ENCODE measurements at places on chromosomes 5 and 9. TPM values are rescaled to one million over a fixed set of nuclear protein-coding genes. Genes with fewer than 3 reads are reported as not detected.

Gene PLPPR1
- total RNA-seq: not detected

Gene CCL27
- 1.4 TPM for total RNA-seq

Gene ESM1
- total RNA-seq: 0.23 TPM

Gene MARCHF11
- total RNA-seq: not detected

Gene GABRG2
- not detected for total RNA-seq

Gene KIAA1958
- total RNA-seq: 11.2 TPM

Gene SLC6A19
- total RNA-seq: not detected

Gene NTRK2
- total RNA-seq: 3.3 TPM

Gene SLC36A3
- not detected for total RNA-seq

Gene RNF130
- 17.7 TPM for total RNA-seq

Gene FAM170A
- not detected for total RNA-seq

Gene GPR21
- 1.6 TPM for total RNA-seq

Gene RLN2
- total RNA-seq: 4.0 TPM

DNA sequence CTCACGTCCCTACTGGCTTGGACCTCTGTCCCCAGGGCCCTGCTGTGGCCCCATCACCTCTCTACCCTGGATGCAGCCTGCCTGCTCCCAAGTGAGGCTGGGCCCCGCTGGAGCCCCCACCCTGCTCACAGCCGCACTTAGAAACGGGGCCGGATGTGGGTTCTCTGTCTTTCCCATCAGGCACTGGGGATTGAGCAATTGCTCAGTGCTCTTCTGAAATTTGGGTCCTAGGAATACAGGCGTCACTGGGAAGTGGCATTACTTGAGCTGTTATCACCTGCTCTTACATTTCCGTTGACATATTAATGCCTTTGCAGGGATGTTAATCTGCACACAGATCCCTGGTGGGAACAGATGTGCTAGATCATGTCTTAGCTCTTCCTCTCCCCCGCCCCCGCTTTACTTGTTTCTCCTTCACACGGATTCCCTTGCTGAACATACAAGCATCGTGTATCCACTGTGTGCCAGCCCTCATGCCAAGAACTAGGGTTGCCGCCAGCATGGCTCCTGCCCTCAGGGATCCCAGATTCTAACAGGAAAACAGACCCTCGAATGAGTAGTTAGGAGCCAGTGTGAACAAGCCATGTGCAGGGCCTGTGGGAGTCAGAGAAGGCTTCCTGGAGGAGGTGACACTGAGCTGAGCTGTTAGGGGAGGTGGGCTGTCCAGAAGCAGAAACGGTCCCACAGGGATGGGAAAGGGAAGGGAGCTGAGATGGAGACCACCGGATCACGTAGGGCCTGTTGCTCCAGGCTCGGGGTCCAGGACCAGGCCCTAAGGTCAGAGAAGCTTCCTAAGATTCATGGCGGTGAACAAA is 65.1 kb downstream of the NEK6 start:
- no peak for DNase-seq

DNA sequence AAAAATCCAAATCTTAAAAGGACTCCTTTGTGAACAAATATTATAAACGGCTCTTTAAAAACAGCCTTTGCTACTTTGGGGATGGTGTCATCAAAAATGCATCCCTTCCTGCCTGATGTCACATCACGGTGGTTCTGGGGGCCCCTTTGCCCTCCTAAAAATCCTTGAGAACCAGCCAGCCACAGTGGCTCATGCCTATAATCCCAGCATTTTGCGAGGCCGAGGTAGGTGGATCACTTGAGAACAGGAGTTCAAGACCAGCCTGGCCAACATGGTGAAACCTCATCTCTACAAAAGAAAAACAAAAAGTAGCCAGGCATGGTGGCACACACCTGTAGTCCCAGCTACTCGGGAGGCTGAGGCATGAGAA is 43.9 kb downstream of the FNBP1 start:
- no peak for DNase-seq

DNA sequence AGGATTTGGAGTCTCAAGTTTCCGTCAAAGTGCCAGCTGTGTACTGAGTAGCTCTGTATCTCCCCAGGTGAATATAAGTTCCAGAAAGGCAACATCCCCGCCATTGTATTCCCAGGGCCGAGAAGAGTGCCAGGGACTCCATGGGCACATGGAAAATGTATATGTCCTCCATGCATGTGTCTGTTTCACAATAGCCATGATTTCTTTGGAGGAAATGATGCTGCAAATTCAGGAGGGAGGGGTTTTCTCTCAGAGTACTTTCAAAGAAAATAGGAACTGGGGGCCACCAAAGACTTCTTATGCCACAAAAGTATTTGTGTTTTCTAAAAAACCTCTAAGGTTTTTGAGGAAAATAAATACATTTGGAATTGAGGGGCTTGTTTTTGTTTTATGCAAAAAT is 524.6 kb downstream of the BNC2 start:
- no peak for DNase-seq

DNA sequence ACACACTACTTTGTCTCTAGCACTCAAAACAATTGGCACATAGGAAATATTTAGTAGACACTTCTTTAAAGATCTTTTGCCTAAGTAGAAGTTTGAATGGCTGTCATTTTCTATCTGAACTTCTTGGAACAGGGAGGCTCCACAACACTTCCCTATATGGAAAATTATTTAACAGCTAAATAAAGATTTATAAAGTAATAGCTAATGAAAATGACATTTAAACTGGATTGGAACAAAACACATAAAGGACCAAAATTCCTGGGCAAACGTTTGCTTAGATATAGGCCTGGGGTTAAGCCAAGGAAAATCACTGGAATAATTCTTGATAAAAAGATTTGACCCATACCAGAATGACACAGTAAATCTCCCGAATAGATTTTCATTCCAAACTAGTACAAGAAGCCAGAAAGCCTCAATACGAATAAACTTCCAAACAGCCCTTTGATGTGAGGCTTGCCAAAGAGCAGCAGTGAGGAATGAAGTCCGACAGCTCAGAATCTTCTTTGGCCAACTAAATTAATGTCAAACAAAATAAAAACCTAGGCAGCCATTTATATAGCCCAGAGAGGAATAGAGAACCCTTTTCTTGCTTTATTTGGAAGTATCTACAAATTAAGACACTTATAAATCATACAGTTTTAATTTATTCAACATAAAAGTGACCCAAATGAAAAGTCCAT is 20.3 kb upstream of the RNF180 start:
- no peak for DNase-seq

GRCh38 chr5:150703762-150704161 is 2.9 kb upstream of the RBM22 start:
- no peak for DNase-seq

- peak; percentile 42 for DNase-seq
Measured at GRCh38 chr9:33988219-33988890, 60.3 kb downstream of the UBAP2 start.

DNA sequence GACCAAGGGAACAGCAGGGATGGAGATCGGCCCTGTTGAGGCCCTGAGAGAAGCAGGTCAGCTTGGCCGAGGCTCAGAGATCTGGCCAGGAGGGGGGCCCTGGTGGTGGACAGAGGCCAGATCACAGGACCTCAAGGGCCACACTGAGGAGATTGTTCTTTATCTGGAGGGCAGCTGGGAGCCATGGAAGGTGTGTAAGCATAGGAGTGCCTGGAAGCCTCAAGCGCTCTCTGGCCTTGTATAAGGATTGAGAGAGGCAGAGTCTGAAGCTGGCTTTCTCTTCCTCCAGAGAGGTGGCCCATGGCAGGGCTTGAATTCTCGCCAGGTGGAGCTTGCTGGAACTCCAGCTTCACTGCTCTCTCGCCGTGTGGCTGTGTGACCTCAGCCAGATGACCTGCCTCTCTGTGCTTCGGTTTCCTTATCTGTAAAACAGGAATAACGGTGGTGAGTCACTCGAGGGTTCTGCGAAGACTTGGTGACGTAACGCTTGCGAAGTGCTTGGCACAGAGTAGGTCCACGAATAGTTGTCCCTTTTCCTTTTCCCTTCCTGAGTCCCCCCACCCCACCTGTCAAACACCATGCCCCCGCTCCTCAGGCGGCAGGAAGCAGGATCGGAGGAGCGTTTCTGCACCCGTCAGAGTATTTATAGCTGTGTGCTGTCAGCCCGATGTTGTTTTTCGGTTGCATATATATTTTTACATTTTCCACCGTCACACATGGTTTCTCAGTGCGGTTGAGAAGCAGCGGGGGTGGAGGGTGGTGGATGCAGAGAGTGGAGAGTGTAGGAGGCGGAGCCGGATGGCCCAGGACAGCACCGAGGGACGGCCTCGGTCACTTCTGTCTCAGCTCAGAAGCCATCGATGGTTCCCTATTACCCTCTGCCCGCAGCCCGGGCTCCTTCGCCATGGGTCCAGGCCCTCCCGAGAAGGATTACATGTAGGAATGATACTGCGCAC is 17.0 kb upstream of the CRB2 start:
- DNase-seq: peak; percentile 84

GRCh38 chr5:87138091-87138805 is 129.4 kb upstream of the RASA1 start:
- no peak for DNase-seq

DNA sequence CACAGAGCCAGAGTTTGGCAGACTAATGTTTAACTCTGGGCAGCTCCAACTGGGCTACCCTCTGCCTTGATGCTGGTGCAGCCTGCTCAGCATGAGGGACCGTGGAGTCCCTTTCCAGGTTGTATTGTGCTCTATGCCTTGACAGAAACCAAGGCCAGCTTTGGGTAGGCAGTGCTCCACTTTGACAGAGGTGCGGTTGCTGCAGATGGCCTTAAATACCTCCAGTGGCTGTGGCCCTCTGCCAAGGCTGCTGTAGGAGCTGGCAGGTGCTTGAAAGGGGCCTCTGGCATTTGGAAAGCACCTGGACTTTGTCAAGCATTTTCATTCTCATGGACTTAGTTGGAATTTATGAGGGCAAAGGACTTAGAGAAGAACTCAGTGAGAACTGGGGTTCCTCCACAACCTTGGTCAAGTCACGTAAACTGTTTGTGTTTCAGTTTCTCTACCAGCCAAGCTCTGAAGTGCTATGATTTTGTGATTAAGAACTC is 249.7 kb upstream of the ZNF462 start:
- no peak for DNase-seq

DNA sequence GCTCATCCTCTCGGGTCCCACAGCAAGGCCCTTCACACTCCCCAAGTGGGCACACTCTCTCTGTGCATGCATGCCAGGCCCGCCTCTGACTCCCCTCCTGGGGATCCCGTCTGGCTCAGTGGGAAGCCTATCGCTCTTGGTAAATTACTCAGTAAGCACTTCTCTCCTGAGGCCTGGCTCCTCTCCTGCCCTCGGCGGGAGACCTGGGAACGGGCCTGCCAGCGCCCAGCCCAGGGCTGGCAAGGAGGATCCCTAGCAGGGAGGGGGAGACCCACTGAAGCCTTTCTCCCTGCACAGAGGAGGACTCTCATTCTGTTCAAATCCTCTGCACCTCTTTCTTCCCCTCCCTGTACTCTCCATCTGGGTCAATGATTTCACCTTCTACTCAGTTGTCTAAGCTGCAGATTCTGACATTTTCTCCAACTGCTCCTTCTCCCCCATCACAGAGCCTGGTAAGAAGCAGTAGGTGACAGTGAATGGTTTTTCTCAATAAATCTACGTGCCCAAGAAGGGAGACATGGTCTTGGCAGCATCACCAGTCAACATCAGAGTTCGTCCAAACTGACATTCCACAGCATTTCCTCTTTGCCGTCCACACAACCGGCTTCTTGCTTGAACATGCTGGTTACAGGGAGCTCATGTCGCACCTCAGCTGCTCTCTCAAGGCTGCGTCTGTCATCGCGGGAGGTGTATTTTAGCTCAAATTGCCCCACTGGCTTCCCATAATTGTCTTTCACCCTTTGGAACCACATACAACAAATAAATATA is 81.9 kb downstream of the GPR21 start:
- DNase-seq: no peak

- DNase-seq: no peak
Measured at GRCh38 chr5:106019261-106019660, 1651.5 kb downstream of the EFNA5 start.

DNA sequence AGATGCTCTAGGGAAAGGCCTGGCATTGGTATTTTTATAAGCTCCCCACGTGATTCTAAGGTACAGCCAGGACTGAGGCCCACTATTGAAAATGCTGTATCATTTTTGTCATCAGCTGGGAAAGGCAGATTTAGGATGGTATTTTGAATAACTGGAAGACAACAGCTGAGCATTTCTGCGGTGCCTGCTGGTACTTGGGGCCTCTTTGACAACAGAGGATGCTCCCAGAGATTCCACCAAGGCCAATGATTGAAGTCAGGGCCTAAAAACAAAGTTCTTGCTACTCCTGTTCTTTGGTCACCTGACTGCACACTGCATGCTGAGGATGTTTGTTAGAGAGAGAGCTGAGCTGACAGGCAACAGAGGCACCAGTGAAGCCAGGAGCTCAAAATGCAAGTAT is 8.1 kb downstream of the FBLL1 start:
- DNase-seq: no peak

DNA sequence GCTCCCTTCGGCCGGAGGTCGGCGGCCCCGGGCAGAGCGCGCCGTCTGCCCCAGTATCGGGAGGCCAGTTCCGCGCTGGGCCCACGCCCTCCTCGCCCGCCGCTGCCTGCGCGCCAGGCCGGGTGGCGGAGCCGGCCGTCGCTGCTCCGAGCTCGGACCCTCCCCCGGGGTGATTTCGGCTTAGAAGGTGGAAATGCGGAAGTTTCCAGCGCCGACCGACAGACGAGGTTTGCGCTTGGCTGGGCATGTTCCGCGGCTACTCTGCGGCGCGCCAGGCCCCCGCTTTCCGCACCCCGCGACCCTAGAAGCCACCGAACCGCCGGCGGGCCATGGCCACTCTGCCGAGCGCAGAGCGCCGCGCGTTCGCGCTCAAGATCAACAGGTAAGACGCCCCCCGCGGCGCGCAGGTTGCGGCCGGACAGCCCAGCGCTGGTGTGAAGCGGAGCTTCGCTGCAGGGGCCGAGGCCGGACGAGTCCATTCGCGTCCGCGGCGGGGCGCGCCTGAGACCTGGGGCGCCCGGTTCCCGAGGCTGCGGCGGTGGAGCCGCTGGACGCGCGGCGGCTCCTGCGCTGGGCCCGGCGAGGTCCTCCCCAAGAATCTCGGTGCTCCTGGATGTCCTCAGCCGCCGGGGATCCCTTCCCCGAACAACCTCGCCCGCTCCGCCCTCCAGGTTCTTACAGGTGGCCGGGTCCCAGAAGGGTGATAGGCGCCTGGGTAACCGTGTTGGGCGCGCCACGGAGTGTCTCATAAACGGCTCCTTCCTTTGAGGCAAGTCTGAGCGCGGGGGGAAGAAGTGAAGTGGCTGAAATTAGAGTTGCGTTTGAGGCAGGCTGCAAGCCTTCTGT is at the start of gene DOCK8:
Gene DOCK8 (plus strand): TSS at position 218 of the 846 bp plus-strand sequence. CDS start 112 bp downstream, at position 330.
- peak; percentile 74 for DNase-seq

- peak; percentile 69 for DNase-seq
Measured at GRCh38 chr9:72557549-72557948, 36.1 kb downstream of the TMC1 start.

DNA sequence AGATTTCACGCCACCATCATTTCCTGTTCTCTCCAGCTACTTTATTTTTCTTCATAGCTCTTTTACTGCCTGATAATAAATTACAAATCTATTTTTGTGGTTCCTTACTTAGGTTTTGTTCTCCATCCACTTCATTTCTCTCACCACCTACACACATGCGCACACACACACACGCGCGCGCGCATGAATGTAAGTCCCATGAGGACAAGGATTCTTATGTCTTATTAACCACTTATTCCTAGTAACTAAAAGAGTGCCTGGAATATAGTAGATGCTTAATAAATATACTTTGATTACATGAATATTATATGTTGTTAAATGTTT is 116.5 kb downstream of the TRPM6 start:
- peak; percentile 8 for DNase-seq

GRCh38 chr5:59104400-59105127 is 521.7 kb downstream of the RAB3C start:
- no peak for DNase-seq

- no peak for DNase-seq
Measured at GRCh38 chr9:114507726-114508125, 2.5 kb upstream of the WHRN start.

GRCh38 chr5:1431021-1431811 is 14.0 kb downstream of the SLC6A3 start:
- no peak for DNase-seq
